ENCODE measurements at places on chromosomes 16 and 17.

- DNase-seq = no peak
These were observed 20.7 kb upstream of the CDH13 start for GRCh38 chr16:82605863-82606620.

DNA sequence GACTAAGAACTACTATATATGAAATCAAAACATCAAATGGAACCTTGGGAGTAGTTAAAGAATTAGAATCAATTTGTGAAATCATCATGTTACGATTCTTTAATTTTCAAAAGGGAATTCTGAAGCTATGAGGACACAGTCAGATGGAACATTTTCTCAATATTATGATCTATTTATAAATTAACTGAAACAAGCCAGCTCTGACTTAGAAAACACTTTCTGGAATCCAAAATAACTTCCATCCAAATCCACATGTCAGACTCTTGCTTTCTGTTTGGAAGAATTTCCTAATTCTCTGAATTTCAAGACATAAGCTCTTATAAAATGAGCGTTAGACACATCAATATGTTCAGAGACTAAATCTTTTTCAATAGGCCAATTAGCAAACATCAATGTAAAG lies 737.7 kb upstream of the SOX9 start:
- no peak for DNase-seq

GRCh38 chr16:85366031-85366763 lies 246.9 kb upstream of the GSE1 start:
- DNase-seq = no peak

DNA sequence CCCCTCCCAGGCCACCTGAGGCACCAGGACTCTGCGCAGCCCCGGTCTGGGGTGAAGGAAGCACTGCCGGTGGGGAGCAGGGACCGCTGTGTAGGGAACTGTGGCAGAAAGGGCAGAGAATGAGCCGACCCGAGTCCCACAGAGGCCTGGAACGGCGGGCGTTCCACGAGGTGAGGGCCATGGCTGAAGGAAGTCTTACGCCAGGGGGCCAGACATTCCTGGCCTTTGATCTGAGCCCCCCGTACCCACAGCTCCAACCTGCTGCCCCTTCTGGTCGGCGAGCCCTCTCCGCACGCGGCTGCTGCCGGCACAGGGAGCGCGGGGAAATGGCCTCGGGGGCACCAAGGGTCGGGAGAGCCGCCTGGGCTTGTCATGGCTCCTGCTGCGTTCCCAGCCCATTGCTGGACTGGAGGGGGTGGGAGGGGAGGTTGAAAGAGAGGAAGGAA lies 1.4 kb upstream of the WNT3 start:
- DNase-seq = no peak

GRCh38 chr16:50490828-50491227 lies 57.4 kb upstream of the NKD1 start:
- no peak for DNase-seq

- DNase-seq = no peak
These were observed 5.9 kb upstream of the MYO15A start for GRCh38 chr17:18102640-18103039.
